SJSA1 (cell line): ENCODE measurements at places on chromosomes 3 and 15. TPM values are rescaled to one million over a fixed set of nuclear protein-coding genes. Genes with fewer than 3 reads are reported as not detected.

DNA sequence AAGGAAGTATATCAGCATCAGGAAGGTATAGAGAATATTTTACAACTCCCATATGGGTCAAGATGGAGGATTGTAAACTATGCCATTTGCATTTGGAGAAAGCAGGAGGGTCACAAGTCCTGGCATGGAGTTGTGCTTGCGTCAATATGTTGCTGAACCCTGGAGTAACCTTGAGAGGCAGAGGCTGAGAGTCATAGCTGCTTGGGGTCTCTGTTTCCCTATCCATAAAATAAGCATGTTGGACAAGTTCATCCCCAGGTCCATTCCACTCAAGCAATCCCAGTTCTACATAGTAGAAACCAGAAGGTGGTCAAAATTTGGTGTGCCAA is 273.6 kb downstream of the MECOM start:
- no peak for DNase-seq
- H3K4me1 ChIP-seq = no peaks in the 10 kb centered on the region
- H3K27me3 ChIP-seq = no peaks in the 10 kb centered on the region
- no peaks in the 10 kb centered on the region for H3K36me3 ChIP-seq

DNA sequence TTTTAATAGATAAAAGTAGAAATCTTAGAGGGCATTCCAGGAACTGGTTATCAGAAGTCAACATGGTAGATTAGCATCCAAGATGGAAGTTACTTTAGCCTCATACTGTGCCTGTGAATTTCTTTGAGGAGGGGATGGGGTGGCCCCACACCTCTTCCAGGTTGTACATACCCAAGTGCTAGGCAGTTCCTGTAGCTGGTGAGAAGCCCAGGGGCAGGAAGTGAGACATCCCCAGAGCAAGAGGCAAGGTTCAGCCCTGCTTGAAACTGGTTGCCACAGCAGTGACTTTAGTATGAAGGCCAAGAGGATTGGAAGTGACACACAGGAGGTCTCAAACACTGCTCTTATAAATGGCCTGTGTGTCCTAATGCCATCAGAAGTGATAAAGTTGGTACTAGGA is 11.9 kb downstream of the GTPBP8 start:
- no peak for DNase-seq
- peaks cover 87% of the 10 kb centered on the region for H3K36me3 ChIP-seq
- no peaks in the 10 kb centered on the region for H3K4me1 ChIP-seq
- H3K27ac ChIP-seq = no peak overlapping the region
- H3K27me3 ChIP-seq = no peaks in the 10 kb centered on the region

DNA sequence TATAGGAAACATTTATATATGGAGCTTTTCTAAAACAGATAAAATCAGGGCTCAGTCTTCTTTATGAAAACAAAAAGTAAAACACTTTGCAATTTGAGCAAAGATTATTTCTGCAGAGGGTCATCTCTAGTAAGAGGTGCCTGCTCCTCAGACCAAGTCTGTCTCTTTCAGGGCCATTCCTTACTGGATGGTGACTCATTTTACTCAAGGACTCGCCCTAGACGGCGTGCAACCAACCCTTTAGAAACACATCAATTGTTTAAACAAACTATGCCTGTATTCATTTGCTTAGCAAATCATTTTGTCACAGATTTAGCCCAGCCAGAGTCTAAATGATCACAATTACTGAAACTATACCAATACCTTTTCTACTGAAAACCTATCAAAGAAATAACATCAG is 242.8 kb upstream of the ICE2 start:
- no peak for DNase-seq
- H3K36me3 ChIP-seq = no peaks in the 10 kb centered on the region
- peaks cover 18% of the 10 kb centered on the region for H3K4me1 ChIP-seq
- H3K27ac ChIP-seq = no peak overlapping the region
- H3K4me3 ChIP-seq = no peak overlapping the region
- no peaks in the 10 kb centered on the region for H3K27me3 ChIP-seq

DNA sequence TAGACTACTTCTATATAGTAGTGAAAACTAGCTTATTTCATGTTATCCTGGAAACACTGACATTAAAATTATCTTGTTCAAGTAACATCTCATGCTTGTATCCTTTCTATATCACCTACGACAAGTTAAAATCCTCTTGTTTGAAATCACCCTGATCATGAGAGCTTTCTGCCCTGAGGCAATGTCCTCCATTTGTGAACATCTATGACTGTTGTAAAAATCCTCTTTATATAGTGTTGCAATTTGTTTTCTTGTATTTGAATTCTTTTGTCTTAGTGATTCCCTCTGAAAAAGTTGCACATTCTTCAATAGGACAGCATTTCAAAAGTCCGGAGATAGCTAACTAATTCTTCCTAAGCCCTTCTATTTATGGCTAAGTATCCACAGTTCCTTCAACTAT is 480.3 kb downstream of the NSUN3 start:
- no peaks in the 10 kb centered on the region for H3K27me3 ChIP-seq
- H3K27ac ChIP-seq = no peak overlapping the region
- no peak overlapping the region for H3K4me3 ChIP-seq
- no peak for DNase-seq
- H3K4me1 ChIP-seq = no peaks in the 10 kb centered on the region

- no peaks in the 10 kb centered on the region for H3K36me3 ChIP-seq
- H3K4me3 ChIP-seq = no peak overlapping the region
- no peak overlapping the region for H3K27ac ChIP-seq
- peak; percentile 59 for DNase-seq
- H3K27me3 ChIP-seq = no peaks in the 10 kb centered on the region
- no peaks in the 10 kb centered on the region for H3K4me1 ChIP-seq
Observed at GRCh38 chr3:116770815-116771450, 61.4 kb downstream of the TUSC7 start.

GRCh38 chr3:141878817-141879216 is 2.4 kb downstream of the ATP1B3 start:
- H3K27me3 ChIP-seq = no peaks in the 10 kb centered on the region
- no peak for DNase-seq
- H3K4me1 ChIP-seq = peaks cover 14% of the 10 kb centered on the region

GRCh38 chr15:91593067-91593466 is 260.4 kb upstream of the SLCO3A1 start:
- H3K36me3 ChIP-seq = no peaks in the 10 kb centered on the region
- DNase-seq = no peak
- no peaks in the 10 kb centered on the region for H3K27me3 ChIP-seq

DNA sequence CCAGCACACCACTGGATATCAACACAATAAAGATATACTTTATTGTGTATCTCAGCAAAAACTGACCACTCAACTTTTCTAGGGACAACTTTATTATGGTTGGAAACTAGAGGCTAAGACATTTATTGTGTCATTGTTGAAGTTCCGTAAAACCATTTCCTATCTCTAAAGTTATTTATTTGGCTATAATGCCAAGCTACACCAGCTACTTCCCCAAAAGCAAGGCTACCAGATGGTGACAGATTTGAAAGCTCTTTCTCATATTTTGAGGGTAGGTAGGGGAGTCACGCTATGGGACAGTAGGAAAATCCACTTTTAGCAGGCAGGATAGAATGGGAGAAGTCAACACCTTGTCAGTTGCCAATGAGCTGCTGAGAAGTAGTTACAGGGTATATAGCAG is 834.6 kb upstream of the CFAP20DC start:
- no peaks in the 10 kb centered on the region for H3K27me3 ChIP-seq
- no peak overlapping the region for H3K4me3 ChIP-seq
- no peaks in the 10 kb centered on the region for H3K36me3 ChIP-seq

DNA sequence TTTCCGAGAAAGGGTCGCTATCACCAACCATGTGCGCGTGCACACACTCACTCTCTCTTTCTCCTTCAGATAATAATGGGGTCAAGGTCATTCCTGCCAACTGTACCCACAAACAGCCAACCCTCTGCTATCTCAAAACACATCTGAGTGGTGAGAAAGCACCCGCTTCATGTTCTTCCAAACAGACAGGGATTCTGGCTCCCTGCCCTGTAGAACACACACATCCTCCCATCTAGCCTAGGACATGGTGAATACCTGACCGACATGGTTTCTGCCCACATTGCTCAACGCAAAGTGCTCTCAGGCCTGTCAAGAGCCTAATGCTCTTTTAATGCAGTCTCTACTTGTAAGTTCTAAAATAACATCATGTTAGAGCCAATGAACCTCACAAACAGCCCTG is 302.2 kb downstream of the FOXP1 start:
- no peaks in the 10 kb centered on the region for H3K36me3 ChIP-seq
- no peak overlapping the region for H3K27ac ChIP-seq
- no peaks in the 10 kb centered on the region for H3K27me3 ChIP-seq
- H3K4me3 ChIP-seq = no peak overlapping the region
- no peaks in the 10 kb centered on the region for H3K4me1 ChIP-seq

DNA sequence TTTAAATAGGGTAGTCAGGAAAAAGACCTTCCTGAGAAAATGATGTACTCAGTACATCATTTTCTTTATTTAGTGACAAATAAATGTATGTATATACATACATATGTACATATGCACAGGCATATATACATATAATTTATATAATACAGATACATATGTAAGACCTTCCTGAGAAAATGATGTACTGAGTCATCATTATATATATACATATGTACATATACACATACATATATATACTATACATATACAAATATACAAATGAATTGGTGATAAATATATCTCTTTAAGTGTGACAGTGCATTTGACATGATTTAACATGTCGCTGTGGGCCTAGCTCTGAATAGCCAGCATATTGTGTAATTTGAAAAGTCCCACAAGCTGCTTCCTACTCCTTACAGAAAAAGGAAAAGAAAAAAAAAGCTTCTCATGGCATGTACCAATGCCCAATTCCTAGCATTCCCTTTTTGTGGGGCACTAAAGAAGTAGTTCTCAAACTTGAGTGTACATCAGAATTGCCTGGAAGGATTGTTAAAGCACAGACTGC is 208.1 kb upstream of the UMPS start:
- H3K27me3 ChIP-seq = no peaks in the 10 kb centered on the region
- H3K4me1 ChIP-seq = peaks cover 10% of the 10 kb centered on the region
- no peaks in the 10 kb centered on the region for H3K36me3 ChIP-seq

DNA sequence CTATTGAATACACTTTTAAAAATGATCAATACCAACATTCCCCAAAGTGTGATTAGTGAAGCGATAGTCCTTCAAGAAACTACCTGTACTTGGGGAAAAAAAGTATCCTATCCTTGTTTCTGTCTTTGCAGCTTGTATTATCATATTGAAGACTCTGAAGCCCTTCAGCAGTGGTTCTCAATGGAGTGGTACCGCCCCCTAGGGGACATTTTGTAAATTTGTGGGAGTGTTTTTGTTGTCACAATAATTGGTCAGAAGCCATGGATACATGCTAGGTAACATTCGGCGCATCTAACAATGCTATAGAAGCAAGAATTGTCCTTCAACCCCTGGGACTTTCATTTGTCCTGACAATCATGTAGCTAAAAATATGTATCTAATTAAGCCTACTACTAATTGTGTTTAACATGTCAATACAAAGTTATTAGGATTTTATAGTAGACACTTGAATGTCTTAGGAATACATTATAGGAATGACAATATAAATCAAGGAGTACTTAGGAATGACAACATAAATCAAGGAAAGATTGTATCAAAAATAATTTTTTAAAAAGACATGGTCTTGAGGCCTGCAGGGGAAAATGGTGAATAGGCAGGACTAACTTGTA is 53.7 kb downstream of the NMD3 start:
- no peaks in the 10 kb centered on the region for H3K36me3 ChIP-seq
- H3K4me1 ChIP-seq = no peaks in the 10 kb centered on the region
- H3K4me3 ChIP-seq = no peak overlapping the region

- no peak for DNase-seq
- no peak overlapping the region for H3K4me3 ChIP-seq
- peaks cover 4% of the 10 kb centered on the region for H3K4me1 ChIP-seq
Observed at GRCh38 chr3:15959434-15959811, 161.6 kb upstream of the ANKRD28 start.

DNA sequence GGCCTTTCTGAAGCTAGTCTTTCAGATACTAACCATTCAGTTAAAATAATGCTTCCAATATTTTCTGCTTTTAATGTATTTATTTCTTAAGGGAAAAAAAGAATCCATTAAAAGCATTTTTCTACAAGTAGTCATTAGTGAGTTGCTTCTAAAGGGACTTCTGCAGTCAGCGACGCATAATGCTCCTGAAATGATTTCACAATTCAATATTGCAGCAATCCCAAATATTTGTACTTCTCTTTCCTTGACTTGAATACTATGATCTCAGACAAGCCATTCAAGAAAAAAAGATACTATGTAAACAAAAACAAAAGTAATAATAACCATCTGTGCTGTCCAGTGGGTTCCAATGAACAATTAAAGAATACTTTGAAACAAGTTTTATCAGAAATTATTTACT is 681.0 kb downstream of the DIPK2A start:
- no peaks in the 10 kb centered on the region for H3K27me3 ChIP-seq
- no peak overlapping the region for H3K4me3 ChIP-seq
- no peak for DNase-seq
- no peaks in the 10 kb centered on the region for H3K4me1 ChIP-seq
- no peaks in the 10 kb centered on the region for H3K36me3 ChIP-seq

- H3K4me3 ChIP-seq = no peak overlapping the region
- peak; percentile 73 for DNase-seq
- peaks cover 40% of the 10 kb centered on the region for H3K4me1 ChIP-seq
- peak overlapping the region; percentile 56 for H3K27ac ChIP-seq
- H3K36me3 ChIP-seq = no peaks in the 10 kb centered on the region
Observed at GRCh38 chr15:67914537-67915460, 75.0 kb upstream of the RNU6-1 start.

- DNase-seq = peak; percentile 37
- H3K27me3 ChIP-seq = 0 out of 2 replicates have a peak, but pooled peaks cover 6% of the 10 kb centered on the region
- H3K36me3 ChIP-seq = no peaks in the 10 kb centered on the region; the same call in 1 of the 2 replicates
- no peaks in the 10 kb centered on the region for H3K4me1 ChIP-seq
- H3K27ac ChIP-seq = no peak overlapping the region
Observed at GRCh38 chr3:102235679-102236078, 199.1 kb upstream of the ZPLD1 start.

DNA sequence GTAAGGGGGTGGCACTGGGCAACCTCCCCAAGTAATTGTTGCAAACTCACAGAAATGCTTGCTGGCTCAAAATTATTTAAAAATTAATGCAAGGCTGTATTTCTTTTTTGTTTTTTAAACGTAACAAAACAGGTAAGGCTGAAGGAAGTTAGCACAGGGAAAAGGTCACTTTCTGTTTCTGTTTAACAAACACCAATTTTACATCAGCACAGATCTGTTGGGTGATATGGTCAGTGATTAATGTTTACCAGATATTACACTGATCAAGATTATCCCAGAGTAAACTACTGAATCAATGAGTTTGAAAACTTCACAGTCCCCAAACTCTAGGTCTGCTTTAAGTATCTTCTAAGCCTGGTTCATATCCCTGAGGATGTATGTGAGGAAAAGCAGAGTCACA is 558.0 kb downstream of the FOXP1 start:
- H3K4me3 ChIP-seq = no peak overlapping the region
- no peaks in the 10 kb centered on the region for H3K27me3 ChIP-seq
- no peaks in the 10 kb centered on the region for H3K4me1 ChIP-seq
- H3K36me3 ChIP-seq = peaks cover 11% of the 10 kb centered on the region; the same call in 1 of the 2 replicates
- H3K27ac ChIP-seq = no peak overlapping the region

GRCh38 chr15:93646193-93646592 is 557.2 kb upstream of the RGMA start:
- no peak overlapping the region for H3K27ac ChIP-seq
- H3K4me3 ChIP-seq = no peak overlapping the region
- no peak for DNase-seq
- no peaks in the 10 kb centered on the region for H3K36me3 ChIP-seq

SKOR1 gene
- total RNA-seq = not detected in 2 replicates

CLDN18 gene
- not detected in 2 replicates for total RNA-seq

SLC2A2 gene
- total RNA-seq = not detected in 2 replicates

NR1I2 gene
- total RNA-seq = 0.08 TPM in 1 of 2 replicates, not detected in the other

MYL3 gene
- not detected in 2 replicates for total RNA-seq

CASR gene
- total RNA-seq = not detected in 2 replicates

ANKRD63 gene
- total RNA-seq = 11.4 and 13.6 TPM in 2 replicates

RBM5 gene
- 65.3 and 84.6 TPM in 2 replicates for total RNA-seq

TRH gene
- total RNA-seq = not detected in 2 replicates
